Globus pallidus (tissue), 1 donor: ENCODE measurements at places on chromosomes 7 and 10.

- no peak for DNase-seq
Measured at GRCh38 chr10:92619368-92619767, 26.4 kb downstream of the KIF11 start.

GRCh38 chr10:20713420-20713819, 183.7 kb downstream of the NEBL start:
- DNase-seq, result no peak

DNA sequence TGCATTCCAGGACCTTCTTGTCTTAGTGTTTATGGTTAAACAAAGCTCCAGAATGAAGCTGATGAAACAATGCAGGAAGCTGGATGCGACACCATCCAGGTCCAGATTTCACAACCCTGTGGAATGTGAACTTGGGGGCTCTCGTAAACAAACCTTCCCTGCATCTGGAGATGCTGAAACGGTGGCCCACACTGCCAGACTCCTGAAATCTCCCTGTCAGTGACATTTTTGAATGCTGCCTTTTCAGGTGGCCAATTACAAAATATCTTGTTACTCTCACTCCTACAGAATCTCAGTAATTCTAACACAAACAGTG, 18.8 kb downstream of the VIPR2 start:
- no peak for DNase-seq

DNA sequence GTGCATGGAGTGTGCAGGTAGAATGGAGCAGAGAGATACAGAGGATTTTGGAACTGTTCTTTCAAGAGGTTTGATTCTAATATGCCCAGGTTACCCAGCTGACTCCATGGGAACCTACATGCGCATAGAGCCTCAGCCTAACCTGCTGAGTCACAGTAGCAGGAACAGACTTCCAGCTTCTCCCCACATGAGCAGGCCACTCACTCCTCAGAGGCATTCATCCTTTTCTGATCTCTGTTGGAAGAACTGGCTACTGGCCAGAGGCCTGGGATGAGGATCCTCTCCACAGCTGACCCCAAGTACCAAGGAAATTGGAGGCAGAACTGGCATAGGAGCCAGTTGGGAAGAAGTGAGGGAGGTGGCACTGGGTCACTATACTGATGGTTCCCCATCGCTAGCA, 17.9 kb upstream of the CCSER2 start:
- no peak for DNase-seq
